ENCODE measurements at places on chromosomes 2 and 18.

- DNase-seq, result no peak
Observed at GRCh38 chr2:201151127-201151981, 31.6 kb upstream of the CASP10 start.

- DNase-seq, result no peak
Observed at GRCh38 chr2:35035883-35036282, 1319.7 kb upstream of the CRIM1 start.

- no peak for DNase-seq
Observed at GRCh38 chr2:201779901-201780673, 646 bp downstream of the ALS2 start.

DNA sequence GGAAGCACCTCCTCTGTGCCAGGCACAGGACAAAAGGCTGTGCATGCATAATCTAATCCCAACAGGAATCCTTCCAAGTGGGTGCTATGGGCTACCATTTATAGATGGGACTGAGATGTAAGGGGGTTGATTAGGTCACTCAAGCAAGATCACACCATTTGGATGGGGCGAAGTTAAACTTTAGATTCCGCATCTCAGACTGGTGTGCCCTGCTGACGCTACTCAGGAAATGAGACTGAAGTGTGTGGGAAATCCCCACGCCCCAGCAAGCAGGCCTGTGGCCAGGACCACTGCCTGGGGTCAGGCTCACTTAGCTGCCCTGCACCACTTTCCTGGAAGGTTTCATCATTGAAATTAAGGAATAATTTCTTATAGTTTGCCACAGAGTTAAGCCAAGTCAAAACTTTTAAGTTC lies 70.5 kb upstream of the PPP1CB start:
- DNase-seq, result peak; percentile 15

DNA sequence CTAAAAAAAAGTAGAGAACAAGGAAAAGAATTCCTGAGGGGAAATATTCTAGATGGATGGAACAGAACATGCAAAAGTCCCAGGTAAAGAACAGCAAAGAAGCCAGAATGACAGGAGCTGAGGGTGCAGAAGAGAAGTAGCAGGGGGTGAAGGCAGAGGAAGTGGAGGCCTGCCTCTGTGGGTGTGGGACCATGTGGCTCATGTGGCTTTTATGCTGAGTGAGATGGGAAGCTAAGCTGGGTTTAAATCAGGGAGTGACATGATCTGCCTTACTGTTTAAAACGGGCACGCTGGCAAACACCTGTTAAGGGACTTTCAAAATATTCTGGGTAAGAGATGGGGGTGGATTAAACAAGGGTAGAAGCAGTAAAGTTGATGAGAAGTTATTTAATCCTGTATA lies 40.0 kb downstream of the GKN2 start:
- no peak for DNase-seq

- no peak for DNase-seq
Observed at GRCh38 chr2:232574674-232575403, 24.4 kb downstream of the EIF4E2 start.

GRCh38 chr2:28663359-28663758 lies 88.3 kb upstream of the PPP1CB start:
- DNase-seq, result no peak

DNA sequence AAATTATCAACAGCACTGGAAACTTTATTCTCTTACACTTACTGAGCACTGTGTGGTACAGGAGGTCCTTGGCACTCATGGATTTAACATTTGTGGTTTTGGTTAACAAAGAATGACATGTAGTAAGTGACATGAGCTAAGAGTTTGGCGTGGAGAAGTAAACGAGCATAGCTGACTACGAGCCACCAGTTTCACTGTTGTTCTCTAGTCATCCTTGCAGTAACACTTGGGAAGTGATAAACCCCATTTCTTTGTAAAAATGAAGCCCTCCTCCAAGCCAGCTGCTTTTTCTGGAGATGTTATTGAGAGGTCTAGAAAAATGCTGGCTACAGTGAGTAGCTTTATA lies 32.7 kb downstream of the QPCT start:
- DNase-seq, result no peak

DNA sequence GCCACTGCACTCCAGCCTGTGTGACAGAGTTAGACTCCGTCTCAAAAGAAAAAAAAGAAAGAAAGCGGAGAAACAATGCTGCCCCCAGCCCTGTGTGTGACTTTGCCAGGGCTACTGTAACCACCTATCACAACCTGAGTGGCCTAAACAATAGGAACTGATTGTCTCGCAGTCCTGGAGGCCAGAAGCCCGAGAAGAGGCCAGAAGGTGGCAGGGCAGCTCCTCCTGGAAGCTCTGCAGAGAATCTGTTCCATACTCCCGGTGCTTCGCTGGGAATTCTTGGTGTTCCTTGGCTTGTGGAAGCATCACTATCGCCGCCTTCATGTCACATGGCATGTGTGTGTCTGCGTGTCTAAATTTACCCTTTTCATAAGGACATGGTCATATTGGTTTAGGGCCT lies 14.4 kb upstream of the RAB17 start:
- DNase-seq, result no peak

DNA sequence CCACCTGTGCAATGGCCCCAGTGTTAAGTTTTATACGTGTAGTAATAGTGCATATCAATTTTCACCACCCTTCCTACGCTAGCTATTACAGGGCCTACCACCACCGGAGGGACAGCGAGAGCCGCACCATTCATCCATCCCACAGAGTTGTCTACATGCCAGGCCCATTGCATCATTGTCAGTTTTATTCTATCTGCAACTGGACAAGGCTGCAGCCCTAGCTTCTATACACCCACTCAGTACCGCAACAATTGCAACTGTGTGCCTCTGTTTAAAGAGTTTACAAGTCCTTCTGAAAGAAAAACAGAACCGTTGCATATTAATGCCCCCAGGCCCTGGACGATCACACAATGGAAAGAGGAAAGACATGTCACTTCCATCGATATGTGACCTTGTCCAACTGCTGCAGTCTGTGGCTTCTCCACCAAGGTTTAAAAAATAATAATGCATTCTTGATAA lies 58.6 kb downstream of the ZEB2 start:
- DNase-seq, result no peak

DNA sequence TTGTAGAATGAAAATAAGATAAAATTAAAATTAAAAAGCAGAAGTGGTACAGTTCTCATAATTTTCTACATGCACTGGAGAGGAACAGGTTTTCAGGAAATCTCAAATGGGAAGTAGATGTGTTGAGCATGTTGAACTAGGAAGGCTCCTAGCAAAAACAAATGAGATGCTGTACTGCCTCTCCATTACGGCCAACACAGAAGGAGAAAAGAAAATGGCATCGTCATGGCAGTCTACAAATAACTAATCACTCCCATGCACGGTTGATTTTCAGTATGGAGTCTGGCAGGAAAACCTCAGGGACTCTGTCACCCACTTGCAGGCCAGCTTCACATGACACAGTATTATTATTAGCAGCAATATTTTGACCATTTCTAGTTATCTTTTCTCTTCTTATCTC lies 278.7 kb downstream of the NRXN1 start:
- no peak for DNase-seq

GRCh38 chr2:209788925-209789324 lies 17.3 kb downstream of the UNC80 start:
- DNase-seq, result no peak
